ENCODE measurements at places on chromosomes 1 and 21.

DNA sequence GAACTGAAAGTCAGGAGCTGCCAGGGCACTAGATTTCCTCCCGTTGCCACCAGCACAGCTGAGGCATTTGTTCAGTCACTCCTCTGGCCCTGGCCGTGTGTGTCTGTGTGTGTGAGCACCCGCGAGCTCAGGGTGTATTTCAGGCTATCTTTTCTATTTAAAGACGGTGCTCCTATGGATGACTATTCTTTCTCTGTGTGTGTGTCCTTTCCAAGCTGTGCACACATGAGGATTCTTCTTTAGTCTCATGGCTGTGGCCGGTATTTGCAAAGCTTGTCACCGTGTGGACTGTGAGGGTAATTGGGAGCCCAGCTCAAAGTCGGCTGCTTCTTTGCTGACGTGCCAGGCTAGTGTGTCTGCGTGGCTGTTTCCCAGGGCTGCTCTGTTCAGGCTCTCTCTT lies 3.0 kb upstream of the KCND3 start:
- no peak for DNase-seq

DNA sequence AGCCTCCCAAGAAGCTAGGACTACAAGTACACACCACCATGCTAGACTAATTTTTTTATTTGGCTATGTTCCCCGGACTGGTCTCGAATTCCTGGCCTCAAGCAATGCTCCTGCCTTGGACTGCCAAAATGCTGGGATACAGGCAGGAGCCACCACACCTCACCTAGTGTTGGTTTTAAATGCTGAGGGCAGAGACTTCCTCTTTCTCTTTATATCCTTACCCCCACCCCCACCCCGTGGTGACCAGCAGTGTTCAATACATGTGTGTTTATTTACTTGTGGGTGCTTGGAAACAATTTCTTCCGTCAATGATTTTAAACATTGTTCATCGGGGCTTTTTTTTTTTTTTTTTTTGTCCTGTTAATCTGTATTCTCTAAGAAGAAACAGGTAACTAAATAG lies 158.9 kb downstream of the ZBTB18 start:
- no peak for DNase-seq

GRCh38 chr21:44062380-44062779 lies 44.8 kb upstream of the PWP2 start:
- DNase-seq = no peak

- no peak for DNase-seq
Measured at GRCh38 chr1:3676581-3677470, 24.5 kb downstream of the TP73 start.

- no peak for DNase-seq
Measured at GRCh38 chr1:91754348-91754747, 131.6 kb downstream of the TGFBR3 start.

DNA sequence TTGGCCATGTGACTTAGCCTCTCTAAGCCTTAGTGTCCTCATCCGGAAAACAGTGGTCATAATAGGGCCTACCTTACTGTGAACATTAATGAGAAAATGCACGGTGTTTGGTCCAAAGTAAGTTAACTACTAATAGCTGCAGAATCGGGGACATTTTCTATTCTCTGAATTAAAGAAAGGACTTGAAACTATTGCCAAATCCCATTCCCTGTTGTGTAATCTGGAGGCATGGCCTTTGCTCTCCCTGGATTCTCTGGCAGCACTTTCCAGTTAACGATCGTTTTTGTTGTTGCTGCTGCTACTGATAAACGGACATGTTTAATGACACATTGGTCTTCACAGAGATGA lies 30.5 kb downstream of the FMO4 start:
- DNase-seq = no peak
